ENCODE measurements at places on chromosomes 1 and 21.
A peak's percentile ranks its signal among the peaks of the same experiment; 100 is the strongest.

- no peak for DNase-seq
Measured at GRCh38 chr1:1605034-1605591, 5.2 kb upstream of the FNDC10 start.

GRCh38 chr1:94418664-94419655 is 771 bp downstream of the ABCD3 start:
- DNase-seq = no peak

- peak; percentile 70 for DNase-seq
Measured at GRCh38 chr1:100924212-100924611, 28.3 kb downstream of the SLC30A7 start.

GRCh38 chr1:19232524-19232846 is 18.8 kb downstream of the EMC1 start:
- no peak for DNase-seq

GRCh38 chr1:91018006-91018405 is 3.8 kb downstream of the ZNF644 start:
- DNase-seq = no peak

GRCh38 chr21:15210235-15210678 is 145.5 kb upstream of the NRIP1 start:
- DNase-seq = peak; percentile 88

DNA sequence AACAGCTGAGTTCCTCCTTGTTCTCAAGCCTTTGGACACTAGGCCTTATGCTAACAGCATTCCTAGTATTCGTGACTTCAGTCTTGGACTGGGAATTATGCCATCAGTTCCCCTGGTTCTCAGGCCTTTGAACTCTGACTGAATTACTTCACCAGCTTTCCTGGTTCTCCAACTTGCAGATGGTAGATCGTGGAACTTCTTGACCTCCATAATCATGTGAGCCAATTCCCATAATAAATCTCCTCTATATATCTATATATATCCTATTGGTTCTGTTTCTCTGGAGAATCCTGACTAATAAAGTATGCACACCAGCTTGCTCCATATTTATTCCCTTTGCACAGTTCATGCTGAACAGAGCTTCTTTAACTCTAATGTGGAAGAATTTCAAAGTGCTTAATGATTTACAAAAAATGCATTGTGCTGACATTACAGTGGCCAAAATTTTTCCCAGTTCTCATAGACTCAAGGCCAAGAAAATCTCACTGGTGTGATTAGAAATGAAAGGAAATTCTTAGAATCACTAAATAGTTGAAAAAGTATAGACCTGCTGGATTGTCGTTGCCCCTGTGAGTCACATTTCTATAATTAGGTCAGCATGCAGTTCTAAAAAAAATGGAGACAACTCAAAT is 462.9 kb upstream of the ADAMTS5 start:
- DNase-seq = no peak

DNA sequence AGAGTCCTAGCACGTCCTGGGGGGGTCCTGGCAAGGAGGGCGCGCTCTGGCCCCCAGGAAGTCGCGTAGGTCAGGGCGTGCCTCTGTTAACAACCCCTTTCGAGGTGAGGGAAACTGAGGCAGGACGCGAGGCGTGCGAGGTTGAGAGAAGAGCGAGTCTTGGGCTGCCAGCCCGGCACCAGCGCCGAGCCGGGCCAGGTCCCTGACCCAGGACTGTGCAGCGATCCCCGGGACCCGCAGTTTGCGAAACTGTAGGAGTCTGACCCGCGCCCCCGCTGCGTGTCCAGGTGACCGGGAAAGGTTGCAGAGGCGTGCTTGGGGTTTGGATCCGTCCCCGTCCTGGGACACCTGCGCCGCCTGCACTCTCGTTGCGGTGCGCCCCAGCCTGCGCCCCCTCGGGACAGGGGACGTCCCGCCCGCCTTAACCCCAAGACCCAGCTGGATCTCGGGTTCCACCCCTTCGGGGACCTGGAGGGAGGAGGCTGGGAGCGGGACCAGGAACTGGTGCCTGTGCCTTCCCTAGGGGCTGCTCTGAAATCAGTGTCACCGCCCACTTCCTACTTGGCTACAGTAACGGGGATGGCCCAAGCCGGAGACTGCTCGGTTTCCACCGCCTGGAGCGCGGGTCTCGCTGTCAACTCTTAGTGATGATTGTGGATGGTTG is 493 bp downstream of the DISC1 start:
- DNase-seq = no peak

DNA sequence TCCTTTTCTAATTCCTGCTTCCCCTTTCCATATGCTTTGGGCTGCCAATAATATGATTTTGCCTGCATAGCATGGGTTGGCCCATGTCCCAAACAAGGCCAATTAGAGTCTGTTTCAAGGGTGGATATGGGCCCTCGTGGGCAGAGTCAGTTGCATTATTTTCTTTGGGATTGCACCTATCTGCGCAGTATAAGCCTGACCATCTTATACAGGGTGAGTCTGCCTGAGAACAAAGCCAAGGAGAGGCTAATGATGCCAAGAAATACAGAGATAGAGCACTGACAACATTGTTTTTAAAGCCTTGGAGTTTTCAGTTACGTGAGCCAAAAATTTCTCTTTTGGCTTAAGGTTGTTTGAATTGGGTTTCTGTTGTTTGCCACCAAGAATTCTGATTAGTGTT is 18.6 kb downstream of the OVAAL start:
- no peak for DNase-seq

GRCh38 chr1:222060210-222060916 is 318.5 kb upstream of the DUSP10 start:
- DNase-seq = no peak

DNA sequence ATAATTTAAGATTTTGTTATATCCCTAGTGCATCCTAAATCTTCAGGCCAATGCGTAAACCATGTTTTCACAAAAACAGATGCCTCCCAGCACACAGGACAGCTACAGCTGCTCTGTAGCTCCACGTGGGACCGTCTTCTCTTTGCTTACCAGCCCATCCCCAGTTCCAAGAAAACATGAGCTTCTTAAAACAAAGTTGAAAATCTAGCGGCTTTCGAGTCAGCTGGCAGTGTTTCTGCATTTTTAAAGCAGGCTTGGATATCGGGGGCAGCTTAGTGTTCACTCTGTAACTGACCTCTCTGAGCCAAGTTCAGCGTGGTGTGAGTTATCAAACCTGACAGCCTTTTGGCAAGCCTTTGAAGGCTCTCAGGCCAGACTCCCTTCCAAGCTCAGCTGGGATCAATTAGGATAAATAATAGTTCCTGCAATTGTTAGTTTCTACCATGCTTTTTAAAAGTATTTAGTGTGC is 881.5 kb downstream of the LTN1 start:
- DNase-seq = peak; percentile 36

- no peak for DNase-seq
Measured at GRCh38 chr1:225460737-225461532, 33.1 kb upstream of the LBR start.

DNA sequence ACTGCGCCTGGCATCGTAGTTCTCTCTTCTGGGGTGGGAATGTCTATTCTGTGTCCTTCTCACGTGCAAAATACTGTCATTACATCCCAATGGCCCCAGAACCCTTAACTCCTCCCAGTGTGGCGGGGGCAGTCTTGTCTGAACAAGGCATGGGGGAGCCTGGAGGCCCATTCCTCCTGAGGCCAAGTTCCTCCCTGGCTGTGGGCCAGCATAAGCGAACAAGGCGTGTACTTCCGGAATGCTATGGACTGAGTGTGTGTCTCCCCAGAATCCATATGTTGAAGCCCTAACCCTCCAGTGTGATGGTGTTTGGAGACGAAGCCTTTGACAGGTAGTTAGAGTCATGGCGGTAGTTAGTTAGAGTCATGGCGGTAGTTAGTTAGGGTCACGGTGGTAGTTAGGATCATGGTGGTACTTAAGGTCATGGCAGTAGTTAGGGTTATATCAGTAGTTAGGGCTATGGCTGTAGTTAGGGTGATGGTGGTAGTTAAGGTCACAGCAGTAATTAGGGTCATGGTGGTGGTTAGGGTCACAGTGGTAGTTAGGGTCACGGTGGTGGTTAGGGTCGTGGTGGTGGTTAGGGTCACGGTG is 71.0 kb downstream of the PRKCZ start:
- DNase-seq = no peak

DNA sequence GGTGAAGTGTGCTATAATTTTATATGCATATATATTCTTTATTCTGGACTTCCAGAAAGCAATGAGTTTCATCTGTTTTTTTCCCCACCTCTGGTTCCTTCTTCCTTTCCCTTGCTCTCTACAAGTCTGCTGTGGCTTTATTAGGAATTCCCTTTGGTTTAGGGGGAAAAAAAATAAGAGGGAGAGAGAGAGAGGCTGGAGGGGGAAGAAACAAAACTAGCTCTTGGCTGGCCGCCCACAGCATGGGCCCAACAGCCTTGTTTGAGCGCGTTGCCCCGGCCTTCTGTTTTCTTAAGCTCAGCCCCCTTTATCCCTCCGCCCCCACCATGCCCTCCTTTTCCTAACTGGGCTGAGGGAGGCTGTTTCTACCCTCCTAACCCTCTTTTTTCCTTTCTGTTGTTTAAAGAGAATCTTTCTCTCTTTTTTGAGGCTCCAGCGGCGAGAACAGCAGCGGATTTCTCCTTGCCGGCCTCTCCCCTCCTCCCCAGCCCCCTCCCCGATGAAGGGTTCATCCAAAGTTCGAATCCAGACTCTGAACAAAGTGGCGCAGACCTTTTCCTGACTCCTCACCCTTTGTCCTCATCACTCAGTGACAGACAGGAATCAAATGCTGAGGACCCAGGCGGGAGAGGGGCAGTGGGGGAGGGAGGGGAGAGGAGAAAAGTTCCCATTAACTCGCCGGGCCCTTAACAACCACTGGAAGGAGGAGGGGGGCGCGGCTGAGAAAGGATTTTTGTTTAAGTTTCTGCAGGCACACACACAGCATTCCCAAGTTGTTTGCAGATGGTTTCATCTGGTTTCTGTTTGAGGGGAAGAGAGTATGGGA is 29.7 kb downstream of the PBX1 start:
- DNase-seq = no peak

- peak; percentile 75 for DNase-seq
Measured at GRCh38 chr1:154567386-154568156, at the start of gene CHRNB2. CHRNB2 (plus strand) TSS chr1:154567778; CDS start chr1:154568045, 267 bp downstream.

DNA sequence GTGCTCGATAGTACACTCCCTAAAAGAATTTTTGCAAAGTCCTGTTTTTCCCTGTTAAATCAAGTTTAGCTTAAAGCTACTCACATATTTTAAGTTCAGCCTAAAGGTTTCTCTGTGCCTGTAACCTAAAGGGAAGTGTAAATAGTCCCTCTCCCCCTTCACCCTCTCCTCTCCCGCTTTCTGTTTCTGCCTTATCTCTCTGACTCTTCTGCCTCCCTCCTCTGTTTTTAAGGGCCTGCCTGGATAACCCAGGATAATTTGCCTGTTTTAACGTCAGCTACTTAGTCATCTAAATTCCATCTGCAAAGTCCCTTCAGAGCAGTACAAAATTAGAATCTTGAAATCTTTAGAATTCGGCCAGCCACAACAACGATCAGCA is 92.6 kb downstream of the NID1 start:
- peak; percentile 67 for DNase-seq

DNA sequence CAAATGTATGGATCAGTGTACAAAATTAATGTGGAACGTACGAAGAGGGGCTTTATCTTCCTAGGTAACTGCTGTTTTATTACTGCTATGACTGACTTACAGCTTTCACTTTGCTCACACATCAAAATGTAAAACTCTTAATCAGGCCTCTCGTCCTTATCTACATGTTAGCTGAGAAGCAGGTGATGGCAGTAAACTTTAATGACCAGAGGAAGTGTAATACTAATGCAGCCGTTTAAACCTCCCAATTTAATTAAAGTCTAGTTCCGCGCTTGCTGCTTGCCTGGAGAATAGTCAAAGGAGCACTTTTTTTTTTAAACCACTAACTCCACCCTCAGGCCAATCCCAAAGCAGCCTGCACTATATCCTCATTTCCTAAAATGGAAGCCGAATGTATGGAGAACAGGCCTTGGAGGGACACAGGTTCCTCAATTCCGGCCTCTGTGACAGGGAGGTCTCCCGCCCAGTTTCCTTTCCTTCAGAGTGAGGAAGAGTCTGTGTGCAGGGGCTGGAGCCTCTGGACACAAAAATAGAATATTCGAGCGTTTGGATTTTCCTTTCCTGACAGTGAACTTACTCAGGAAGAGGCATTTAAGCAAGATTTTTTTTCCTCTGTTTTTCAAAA is 36.7 kb upstream of the RASAL2 start:
- no peak for DNase-seq

GRCh38 chr1:112251766-112252506 is 144.1 kb upstream of the CTTNBP2NL start:
- peak; percentile 91 for DNase-seq

DNA sequence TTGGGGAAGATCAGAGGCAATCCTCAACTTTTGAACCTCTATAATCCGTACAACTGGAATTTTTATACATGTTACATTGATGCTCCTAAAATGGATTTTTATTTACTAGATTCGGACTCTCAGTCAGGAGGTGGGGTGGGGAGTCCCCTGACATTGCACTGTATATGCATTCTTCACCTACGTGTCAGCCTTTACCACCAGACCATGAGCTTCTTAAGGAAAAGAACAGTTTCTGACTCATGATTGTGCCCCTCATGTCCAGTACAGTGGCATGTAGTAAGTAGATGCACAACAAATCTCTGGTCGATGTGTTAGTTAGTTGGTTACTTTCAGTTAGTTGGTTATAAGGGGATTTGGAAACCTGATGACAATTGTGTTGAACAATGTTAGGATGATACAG is 15.4 kb downstream of the LPAR3 start:
- DNase-seq = no peak

DNA sequence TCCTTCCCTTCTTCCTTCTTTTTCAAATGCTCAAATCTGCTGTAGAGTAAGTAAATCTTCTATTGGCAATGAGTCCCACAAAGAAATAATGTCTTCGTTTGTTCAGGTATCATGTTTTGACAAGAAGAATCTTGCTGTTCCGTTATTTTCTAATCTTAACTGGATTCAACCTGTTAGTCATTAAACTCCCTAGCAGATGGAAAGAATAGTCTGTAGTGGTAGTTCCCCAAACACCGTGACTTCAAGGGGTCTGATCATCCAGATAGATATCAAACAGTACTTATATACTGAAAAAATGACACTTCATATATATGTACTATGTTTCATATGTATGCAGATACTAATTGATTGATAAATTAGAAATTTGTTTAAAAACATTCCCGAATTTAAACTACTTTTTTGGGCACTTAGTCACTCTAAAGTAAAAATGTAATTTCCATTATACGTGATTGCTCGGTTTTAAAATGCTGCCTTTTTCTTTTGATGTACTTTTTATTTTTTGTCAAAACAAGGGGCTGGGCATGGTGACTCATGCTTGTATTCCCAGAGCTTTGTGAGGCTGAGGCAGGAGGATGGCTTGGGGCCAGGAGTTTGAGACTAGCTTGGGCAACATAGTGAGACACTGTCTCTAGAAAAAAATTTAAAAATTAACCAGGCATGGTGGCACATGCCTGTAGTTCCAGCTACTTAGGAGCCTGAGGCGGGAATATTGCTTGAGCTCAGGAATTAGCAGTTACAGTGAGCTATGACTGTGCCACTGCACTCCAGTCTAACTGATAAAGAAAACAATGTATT is 335.7 kb upstream of the SNX7 start:
- peak; percentile 87 for DNase-seq

- DNase-seq = no peak
Measured at GRCh38 chr1:32249831-32250525, 1.1 kb upstream of the LCK start.

GRCh38 chr1:108777839-108778238 is 31.4 kb downstream of the STXBP3 start:
- DNase-seq = no peak

Measured in NCI-H226 (cell line).